Amniotic stem cell (primary cell): ENCODE measurements at places on chromosomes 1 and 21.
A peak's percentile ranks its signal among the peaks of the same experiment; 100 is the strongest.

GRCh38 chr1:24688621-24689195 is 45.6 kb downstream of the SRRM1 start:
- DNase-seq = peak; percentile 50

- DNase-seq = no peak
Observed at GRCh38 chr1:178716111-178716510, 8.9 kb upstream of the RALGPS2 start.

DNA sequence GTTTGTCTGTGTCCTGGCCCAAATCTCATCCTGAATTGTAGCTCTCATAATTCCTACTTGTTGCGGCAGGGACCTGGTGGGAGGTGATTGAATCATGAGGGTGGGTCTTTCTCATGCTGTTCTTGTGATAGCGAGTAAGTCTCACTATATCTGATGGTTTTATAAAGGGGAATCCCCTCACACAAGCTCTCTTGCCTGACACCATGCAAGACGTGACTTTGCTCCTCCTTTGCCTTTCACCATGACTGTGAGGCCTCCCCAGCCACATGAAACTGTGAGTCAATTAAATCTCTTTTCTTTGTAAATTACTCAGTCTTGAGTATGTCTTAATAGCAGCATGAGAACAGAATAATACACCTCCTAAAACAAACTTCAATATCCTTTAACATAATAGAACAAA is 1065.6 kb downstream of the PLA2G4A start:
- no peak for DNase-seq

DNA sequence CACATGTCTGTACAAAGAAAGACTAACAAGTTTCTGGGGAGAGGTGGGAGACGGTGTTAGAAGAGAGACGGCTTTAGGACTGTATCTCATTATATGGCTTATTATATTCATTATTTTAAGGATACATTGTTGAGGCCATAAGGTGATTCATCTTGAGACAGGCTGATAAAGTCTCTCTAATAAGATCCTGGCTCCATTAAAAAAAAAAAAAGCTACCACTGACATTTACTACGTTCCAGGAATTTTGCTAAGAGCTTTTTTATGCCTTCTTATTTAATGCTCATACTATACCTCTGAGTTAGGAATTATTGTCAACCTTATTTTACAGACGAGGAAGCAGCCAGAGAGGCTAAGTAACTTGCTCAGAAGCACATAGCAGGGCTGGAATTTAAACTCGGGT is 173.7 kb downstream of the GABPA start:
- DNase-seq = no peak

DNA sequence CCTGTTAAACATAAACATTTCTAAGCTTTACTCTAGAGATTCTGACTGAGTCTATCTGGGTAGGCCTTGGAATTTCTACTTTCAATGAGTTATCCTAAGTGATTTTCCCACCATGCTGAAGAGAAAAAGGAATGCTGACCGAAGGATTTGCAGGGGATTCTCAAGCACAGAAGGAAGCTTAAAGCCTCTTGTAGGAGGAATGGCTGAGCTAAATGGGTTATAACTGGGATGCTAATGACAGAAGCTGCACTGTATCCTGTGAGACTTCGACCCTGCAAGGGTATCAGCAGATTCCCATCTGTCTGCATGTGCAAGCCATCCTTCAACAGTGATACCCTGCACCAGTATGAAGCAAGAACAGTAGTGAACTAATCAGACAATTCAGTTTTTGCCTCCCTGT is 35.4 kb downstream of the SLC35D1 start:
- no peak for DNase-seq

GRCh38 chr1:19689856-19690255 is 25.2 kb downstream of the HTR6 start:
- no peak for DNase-seq
